Testis (tissue), 5 donors: ENCODE measurements at places on chromosomes 5 and 9. TPM values are rescaled to one million over a fixed set of nuclear protein-coding genes. Genes with fewer than 3 reads are reported as not detected.

Gene EPB41L4B
- 14.3 TPM for total RNA-seq

Gene UBE2R2
- 50.2 TPM for total RNA-seq

Gene FSD1L
- 12.2 TPM for total RNA-seq

Gene ESM1
- 0.50 TPM for total RNA-seq

Gene PDZD2
- 83.9 TPM for total RNA-seq

Gene DMRTA1
- total RNA-seq, result 0.71 TPM

Gene FAM169A
- total RNA-seq, result 58.6 TPM

Gene CFAP90
- 12.2 TPM for total RNA-seq

Gene SV2C
- total RNA-seq, result 0.87 TPM

Gene KIF4B
- 6.6 TPM for total RNA-seq

Gene CEP78
- 37.4 TPM for total RNA-seq

Gene MLANA
- not detected for total RNA-seq

DNA sequence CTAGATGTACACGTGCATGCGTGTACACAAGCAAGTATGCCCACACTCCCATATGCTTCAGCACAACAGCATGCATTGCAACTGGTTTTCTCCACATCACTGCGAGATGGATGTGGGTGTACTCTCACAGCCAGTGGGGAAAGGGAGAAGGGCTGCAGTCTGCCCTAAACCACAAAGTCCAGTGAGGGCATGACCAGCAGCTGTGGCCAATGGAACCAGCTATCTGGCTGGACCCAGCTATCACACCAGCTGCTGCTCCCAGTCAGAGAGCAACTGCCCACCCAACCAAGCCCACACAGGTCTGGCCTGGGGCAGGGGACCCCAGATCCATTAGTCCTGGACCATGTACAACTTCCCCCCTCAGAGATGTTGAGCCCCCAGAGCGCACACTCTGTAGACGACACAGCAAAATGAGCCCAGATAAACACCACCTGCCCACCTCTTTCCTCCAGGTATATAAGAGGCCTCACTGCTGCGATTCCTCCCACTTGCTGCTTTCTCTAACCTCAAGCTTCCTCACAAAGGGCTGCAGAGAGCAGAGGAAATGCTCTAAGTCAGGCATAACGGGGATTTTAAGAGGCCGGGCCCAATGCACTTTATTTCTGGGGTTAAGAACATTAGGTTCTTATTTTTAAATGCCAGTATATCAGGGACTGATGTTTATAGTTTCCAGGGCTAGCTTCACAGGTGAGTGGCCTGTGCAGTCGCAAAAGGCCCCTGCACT, 39.0 kb downstream of the SHB start:
- DNase-seq, result no peak
- peaks cover 12% of the 10 kb centered on the region for H3K4me1 ChIP-seq
- no peaks in the 10 kb centered on the region for H3K36me3 ChIP-seq
- no peak overlapping the region for H3K4me3 ChIP-seq
- H3K27me3 ChIP-seq, result no peaks in the 10 kb centered on the region

DNA sequence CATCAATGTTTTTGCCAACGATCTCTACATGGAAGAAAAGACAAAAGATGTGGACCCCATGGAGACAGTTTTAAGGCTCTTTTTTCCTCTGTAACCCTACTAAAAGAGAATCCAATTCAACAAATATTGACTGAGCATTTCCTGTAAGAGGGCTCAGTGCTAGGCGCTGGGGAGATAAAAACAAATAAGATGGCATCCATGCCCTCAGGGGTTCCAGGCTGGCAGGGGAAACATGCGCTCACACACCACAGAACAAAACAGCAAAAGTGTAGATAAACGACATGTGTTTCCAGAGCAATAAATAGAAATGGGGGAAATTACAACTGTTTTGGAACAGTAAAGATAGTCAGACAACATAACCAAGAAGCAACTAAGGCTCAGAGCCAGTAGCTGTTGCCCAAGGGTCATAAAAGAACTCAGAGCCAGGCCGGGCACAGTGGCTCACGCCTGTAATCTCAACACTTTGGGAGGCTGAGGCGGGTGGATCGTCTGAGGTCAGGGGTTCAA, 25.2 kb downstream of the ZNF608 start:
- no peak for DNase-seq
- H3K36me3 ChIP-seq, result no peaks in the 10 kb centered on the region
- H3K27me3 ChIP-seq, result no peaks in the 10 kb centered on the region

GRCh38 chr5:74477761-74478160, 162.8 kb downstream of the ENC1 start:
- H3K4me3 ChIP-seq, result no peak overlapping the region
- no peak overlapping the region for H3K27ac ChIP-seq
- DNase-seq, result no peak
- no peaks in the 10 kb centered on the region for H3K4me1 ChIP-seq

DNA sequence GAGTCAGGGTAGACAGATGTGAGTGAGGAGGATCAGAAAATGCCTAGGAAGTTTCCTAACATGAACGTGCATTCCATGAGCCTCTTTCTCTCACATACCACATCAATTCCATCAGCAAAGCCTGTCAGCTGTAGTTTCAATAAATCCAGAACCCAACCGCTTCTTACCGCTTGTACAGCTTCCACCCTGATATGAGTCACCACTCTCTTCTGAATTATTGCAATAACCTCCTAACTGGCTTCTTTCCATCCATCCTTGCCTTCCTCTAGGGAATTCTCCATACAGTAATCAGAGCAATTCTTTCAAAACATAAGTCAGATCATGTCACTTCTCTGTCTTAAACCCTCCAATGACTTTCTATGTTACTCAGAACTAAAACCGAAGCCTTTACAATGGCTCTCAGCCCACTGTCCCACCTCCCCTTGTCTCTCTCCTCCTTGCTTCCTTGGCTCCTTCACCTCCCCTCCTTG, 8.1 kb upstream of the RAD23B start:
- H3K27ac ChIP-seq, result no peak overlapping the region
- DNase-seq, result no peak
- H3K4me1 ChIP-seq, result no peaks in the 10 kb centered on the region
- H3K36me3 ChIP-seq, result no peaks in the 10 kb centered on the region
- H3K27me3 ChIP-seq, result no peaks in the 10 kb centered on the region

DNA sequence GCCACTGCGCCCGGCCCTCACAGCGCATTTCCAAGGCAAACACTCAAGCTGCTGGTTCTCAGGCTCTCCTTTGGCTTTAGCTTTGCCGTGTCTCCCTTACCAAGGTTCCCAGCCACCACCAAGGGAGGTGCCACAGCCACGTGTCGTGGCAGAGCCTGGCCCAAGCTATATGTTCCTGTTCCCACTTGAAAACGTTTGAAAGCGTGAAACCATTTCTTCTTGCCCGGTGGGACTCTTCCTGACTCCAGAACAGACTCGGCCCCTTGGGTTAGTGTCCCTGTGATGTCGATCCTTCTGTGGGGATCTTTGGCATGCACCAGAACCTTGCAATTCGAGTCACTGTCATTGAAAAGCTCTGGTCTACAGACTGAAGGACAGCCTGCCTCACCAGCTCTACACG, 147.9 kb downstream of the HSD17B3 start:
- no peaks in the 10 kb centered on the region for H3K36me3 ChIP-seq
- DNase-seq, result no peak
- no peak overlapping the region for H3K27ac ChIP-seq
- H3K27me3 ChIP-seq, result no peaks in the 10 kb centered on the region
- H3K4me1 ChIP-seq, result peaks cover 55% of the 10 kb centered on the region
- H3K4me3 ChIP-seq, result no peak overlapping the region

- peaks cover 14% of the 10 kb centered on the region for H3K4me1 ChIP-seq
- H3K4me3 ChIP-seq, result no peak overlapping the region
- DNase-seq, result no peak
- H3K27ac ChIP-seq, result no peak overlapping the region
- H3K36me3 ChIP-seq, result no peaks in the 10 kb centered on the region
Observed at GRCh38 chr5:68531970-68532369, 316.4 kb downstream of the PIK3R1 start.

GRCh38 chr9:35940458-35941407, 17.2 kb downstream of the OR2S2 start:
- no peaks in the 10 kb centered on the region for H3K36me3 ChIP-seq
- no peak overlapping the region for H3K4me3 ChIP-seq
- H3K27ac ChIP-seq, result no peak overlapping the region
- DNase-seq, result no peak
- H3K4me1 ChIP-seq, result peaks cover 5% of the 10 kb centered on the region

GRCh38 chr5:154923441-154924430, 14.3 kb downstream of the GEMIN5 start:
- H3K4me1 ChIP-seq, result no peaks in the 10 kb centered on the region
- H3K4me3 ChIP-seq, result no peak overlapping the region
- no peak overlapping the region for H3K27ac ChIP-seq
- DNase-seq, result no peak

- no peak for DNase-seq
- H3K4me1 ChIP-seq, result peaks cover 18% of the 10 kb centered on the region
- H3K27me3 ChIP-seq, result no peaks in the 10 kb centered on the region
- no peak overlapping the region for H3K4me3 ChIP-seq
- no peak overlapping the region for H3K27ac ChIP-seq
Observed at GRCh38 chr5:154538492-154538891, 60.5 kb upstream of the HAND1 start.

GRCh38 chr5:91024206-91024605, 358.9 kb downstream of the ARRDC3 start:
- no peak overlapping the region for H3K4me3 ChIP-seq

DNA sequence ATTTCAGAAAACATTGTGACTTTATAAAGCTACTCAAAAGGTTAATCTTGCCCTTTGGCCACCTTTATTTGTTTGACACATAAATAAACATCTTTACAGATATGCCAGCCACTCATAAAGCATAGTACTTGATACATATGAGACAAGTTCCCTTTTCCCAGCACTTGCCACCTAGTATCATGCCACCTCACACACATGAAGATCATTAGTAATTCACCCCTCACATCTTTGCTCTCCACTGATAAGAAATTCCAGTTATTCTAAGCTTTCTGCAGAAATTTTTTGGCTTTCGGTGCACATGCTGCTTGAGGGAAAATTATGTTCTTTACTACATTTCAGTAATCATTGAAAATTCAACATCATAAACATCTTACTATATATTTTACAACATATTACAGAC, 59.1 kb downstream of the DEPDC1B start:
- DNase-seq, result no peak
- H3K27me3 ChIP-seq, result no peaks in the 10 kb centered on the region
- H3K4me1 ChIP-seq, result no peaks in the 10 kb centered on the region
- no peak overlapping the region for H3K4me3 ChIP-seq
- no peaks in the 10 kb centered on the region for H3K36me3 ChIP-seq

DNA sequence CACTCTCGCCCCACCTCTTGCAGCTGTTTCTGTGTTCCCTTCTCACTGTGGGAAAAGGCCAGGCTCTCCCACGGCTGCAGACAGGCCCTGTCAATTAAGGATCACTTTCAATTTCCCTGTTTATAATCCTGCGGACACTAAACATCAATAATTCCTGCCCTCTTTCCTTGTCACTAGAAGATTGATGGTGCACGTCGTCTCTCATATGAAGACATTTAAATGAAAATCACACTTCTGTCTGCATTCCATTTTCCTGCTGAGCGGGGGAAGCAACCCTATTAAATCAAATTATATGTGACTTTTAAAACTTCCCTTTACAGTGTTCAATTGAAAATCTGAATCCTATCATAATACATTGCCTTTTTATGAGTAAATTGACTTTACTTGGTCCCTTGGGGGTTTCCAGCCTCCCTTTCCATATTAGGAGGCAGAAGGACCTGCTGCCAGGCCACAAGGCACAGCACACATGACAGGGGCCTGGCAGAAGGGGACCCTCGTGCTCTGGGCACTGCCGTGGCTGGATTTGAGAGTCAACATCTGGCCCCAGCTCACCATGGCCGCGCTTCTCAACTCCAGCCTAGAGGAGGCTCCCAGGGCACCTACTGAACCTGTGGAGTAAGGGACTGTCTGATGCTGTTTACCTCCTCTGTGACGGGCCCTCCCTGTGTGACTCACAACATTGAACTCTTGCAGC, 311.0 kb upstream of the IRX4 start:
- H3K27me3 ChIP-seq, result no peaks in the 10 kb centered on the region
- no peaks in the 10 kb centered on the region for H3K36me3 ChIP-seq
- no peak overlapping the region for H3K27ac ChIP-seq
- no peaks in the 10 kb centered on the region for H3K4me1 ChIP-seq
- no peak for DNase-seq

GRCh38 chr5:157509587-157509986, 49.6 kb downstream of the NIPAL4 start:
- H3K4me1 ChIP-seq, result peaks cover 13% of the 10 kb centered on the region
- no peak overlapping the region for H3K27ac ChIP-seq
- no peaks in the 10 kb centered on the region for H3K27me3 ChIP-seq
- H3K4me3 ChIP-seq, result no peak overlapping the region
- DNase-seq, result no peak
- no peaks in the 10 kb centered on the region for H3K36me3 ChIP-seq

GRCh38 chr9:27945386-27945785, 372.1 kb upstream of the C9orf72 start:
- DNase-seq, result no peak
- H3K27me3 ChIP-seq, result no peaks in the 10 kb centered on the region
- no peaks in the 10 kb centered on the region for H3K36me3 ChIP-seq
- H3K4me1 ChIP-seq, result no peaks in the 10 kb centered on the region

DNA sequence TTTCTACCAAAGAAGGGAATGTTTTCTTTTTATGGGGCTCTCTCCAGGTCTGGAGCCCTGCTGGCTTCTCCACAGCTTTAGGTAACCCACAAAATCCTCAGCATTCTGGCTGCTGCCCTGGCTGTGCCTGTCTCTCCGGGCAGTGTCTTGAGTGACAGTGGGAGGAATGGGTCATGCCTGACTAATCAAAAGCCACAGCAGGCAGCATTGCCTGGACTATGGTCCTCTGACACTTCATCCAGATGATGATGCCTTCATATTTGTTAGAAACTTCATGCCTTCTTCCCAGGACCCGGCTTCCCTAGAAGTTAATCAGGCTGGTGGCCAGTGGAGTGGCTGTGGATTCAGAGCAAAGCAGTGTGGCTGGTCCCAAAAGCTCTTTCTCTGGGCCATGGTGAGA, 32.2 kb upstream of the TGFBI start:
- no peak overlapping the region for H3K27ac ChIP-seq
- no peak overlapping the region for H3K4me3 ChIP-seq
- H3K36me3 ChIP-seq, result no peaks in the 10 kb centered on the region

- no peaks in the 10 kb centered on the region for H3K27me3 ChIP-seq
- H3K4me3 ChIP-seq, result no peak overlapping the region
- H3K27ac ChIP-seq, result no peak overlapping the region
- DNase-seq, result no peak
- H3K36me3 ChIP-seq, result no peaks in the 10 kb centered on the region
- no peaks in the 10 kb centered on the region for H3K4me1 ChIP-seq
Observed at GRCh38 chr9:113298924-113299770, 4.0 kb downstream of the RNF183 start.

- peak; percentile 7 for DNase-seq
- H3K27me3 ChIP-seq, result no peaks in the 10 kb centered on the region
- no peak overlapping the region for H3K4me3 ChIP-seq
- H3K27ac ChIP-seq, result no peak overlapping the region
- H3K36me3 ChIP-seq, result no peaks in the 10 kb centered on the region
Observed at GRCh38 chr9:89806371-89807100, 201.7 kb downstream of the GADD45G start.

GRCh38 chr5:158494541-158494940, 605.2 kb downstream of the EBF1 start:
- no peaks in the 10 kb centered on the region for H3K27me3 ChIP-seq
- H3K27ac ChIP-seq, result no peak overlapping the region
- no peak overlapping the region for H3K4me3 ChIP-seq
- DNase-seq, result no peak
- peaks cover 5% of the 10 kb centered on the region for H3K4me1 ChIP-seq

GRCh38 chr9:81906671-81907070, 21.6 kb upstream of the SPATA31D4 start:
- H3K4me3 ChIP-seq, result no peak overlapping the region
- H3K4me1 ChIP-seq, result peaks cover 3% of the 10 kb centered on the region
- no peak for DNase-seq
- no peaks in the 10 kb centered on the region for H3K27me3 ChIP-seq
- no peak overlapping the region for H3K27ac ChIP-seq
